ENCODE measurements at places on chromosomes 7 and 10.

DNA sequence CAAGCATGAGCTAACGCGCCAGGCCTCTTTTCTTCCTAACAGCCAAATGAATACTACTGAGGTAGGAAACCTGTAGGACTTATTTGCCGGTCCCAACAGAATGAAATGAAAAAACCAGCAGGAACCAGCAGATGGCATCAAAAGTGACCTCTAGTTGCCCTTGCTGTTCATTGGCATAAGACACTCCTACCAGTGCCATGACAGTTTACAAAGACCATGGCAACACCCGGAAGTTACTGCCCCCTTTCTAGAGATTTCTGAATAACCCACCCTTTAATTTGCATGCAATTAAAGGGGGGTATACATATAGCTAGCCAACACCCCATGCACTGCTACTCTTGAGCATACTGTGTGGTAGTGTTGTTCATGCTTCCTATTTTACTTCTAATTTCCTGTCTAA lies 65.2 kb downstream of the ATE1 start:
- no peak for DNase-seq

DNA sequence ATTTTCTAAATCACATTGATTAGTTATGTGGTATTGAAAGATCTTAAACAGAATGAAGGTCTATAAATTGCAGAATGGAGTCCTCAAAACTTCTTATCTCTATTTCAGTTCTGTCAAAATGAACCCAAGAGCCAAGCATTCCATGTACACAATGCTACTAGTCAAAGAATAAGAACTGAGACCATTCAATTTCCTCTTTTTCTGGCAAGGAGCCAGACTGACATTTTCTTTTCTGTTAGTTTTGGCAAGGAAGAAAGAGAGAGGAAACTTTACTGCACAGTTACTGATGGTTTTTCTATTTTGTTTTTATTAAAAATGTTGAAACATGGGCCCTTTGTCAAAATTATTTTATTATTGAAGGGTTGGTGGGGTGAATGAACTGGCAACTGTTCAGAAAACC lies 181.8 kb upstream of the FERD3L start:
- no peak for DNase-seq

- DNase-seq = no peak
Observed at GRCh38 chr7:149820622-149821190, 17.5 kb upstream of the ZNF862 start.

- no peak for DNase-seq
Observed at GRCh38 chr7:38903057-38903456, 5.9 kb downstream of the VPS41 start.

DNA sequence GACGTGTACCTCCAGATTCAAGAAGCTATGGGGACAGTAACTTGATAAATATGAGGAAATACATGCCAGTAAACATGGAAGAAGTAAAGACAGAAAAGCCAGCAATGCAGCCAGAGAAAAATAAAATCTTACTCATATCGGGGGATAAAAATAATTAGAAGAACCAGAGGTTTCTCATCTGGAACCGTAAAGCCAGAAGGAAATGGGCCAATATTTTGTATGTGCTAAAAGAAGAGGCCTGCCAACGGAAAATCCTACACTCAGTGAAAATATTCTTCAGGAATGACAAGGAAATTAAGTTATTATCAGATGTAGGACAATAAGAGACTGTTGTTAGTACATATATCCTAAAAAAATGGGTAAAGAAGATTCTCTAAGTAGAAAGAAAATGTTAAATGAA lies 401.2 kb downstream of the CDC14C start:
- DNase-seq = no peak

- DNase-seq = no peak
Observed at GRCh38 chr7:142806022-142806356, 35.2 kb downstream of the PRSS2 start.

- DNase-seq = no peak
Observed at GRCh38 chr7:134625550-134625949, 21.1 kb upstream of the BPGM start.

DNA sequence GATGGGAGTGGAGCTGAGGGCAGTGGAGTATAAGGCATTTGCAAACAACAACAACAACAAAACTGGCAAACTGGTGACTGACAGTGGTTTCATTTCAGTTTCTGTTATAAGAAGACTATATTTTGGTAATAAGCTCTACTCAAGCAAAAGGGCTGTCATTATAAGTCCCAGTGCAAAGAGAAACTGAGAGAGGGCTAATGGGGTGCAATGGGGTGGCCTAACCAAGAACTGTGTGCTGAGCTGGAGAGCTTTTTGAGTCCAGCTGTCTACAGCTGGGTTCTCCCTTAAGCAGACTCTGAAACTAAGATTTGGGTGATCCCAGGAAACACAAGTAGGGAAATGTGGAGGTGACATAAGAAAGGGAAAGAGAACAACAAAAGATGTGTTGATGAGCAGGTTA lies 439.3 kb downstream of the ADRA2A start:
- no peak for DNase-seq

GRCh38 chr7:88386665-88387156 lies 80.0 kb upstream of the STEAP4 start:
- DNase-seq = no peak

DNA sequence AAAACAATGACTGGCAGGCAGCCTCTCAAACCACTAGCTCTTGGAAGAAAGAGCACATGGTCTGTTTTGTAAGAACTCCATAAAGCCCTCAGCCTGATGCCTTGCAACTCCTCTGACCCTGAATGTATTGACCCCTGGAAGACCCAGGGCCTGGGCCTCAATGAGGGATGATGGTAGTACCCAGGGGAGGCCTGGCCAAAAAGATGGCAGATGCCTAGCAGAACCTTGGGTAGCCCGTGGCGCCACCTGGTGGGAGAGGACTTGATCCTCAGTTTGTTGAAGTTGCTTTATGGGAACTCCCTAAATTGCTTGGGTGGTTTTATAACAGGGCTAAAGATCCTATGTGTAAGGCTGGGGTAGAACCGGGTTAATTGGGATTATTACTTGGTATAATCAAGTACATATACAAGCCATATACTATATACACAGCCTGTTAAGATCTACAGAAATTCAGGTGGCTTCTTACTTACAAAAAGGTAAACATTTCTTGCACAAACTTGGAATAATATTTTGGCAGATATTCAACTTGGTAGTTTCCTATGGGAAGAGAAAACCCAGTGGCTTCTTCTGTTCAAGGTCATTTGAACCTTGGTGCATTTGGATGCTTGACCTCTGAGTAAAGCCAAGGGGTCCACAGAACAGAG lies 95.8 kb upstream of the CACUL1 start:
- peak; percentile 93 for DNase-seq

DNA sequence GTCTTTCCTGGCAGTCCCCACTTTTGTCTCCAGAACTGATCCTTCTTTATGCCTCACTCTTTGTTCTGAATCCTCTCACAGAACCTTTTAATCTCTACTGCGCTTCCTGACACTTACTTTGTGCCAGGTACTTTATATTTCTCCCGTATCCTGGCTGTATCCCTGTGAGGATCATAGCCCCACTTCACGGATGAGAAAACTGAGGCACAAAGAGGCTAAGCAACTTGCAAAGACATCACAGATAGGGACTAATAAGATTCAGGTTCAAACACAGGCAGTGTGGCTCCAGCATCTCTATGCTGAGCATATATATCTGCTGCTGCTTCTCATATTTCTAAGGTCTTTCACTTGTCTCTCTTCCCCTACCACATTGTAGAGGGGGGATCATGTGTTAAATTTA lies 116.7 kb downstream of the CHN2 start:
- DNase-seq = no peak

DNA sequence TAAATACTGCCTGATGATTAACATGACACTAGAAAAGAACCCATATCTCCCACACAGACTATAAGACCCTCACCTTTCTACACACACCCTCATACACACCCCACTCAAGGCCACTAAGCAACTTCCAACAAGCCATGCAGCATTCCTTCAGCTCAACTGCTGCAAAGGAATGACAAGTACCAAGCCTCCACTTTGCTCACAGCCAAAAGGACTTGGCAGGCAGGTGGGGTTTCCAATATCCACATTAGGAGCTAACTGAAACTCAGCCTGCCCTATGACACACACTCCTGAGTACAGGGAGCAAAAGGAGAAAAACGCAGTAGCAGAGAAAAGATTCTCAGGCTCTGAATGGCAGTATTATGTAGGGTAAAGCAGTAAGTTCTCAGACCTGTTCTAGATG lies 13.4 kb downstream of the USP54 start:
- DNase-seq = no peak
